ENCODE measurements at places on chromosomes 1 and 21.

DNA sequence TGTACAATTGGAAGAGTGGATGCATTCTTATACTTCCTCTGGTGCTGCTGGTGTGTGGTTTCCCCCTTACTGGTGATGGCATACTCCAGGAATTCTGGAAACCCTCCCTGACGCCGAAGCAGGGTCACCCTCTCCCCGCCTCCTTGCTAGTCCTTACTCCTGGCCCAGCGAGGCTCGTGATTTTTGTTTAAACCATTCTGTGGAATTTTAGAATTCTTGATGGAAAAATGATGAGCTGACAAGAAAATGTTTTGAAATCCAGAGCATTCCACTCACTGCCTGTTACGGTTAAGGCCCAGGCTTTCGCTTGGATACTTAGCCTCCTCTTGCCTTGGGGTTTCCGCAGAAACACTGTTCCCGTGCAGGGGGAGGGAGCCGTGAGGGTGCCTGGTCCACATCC is 41.1 kb downstream of the IL6R start:
- DNase-seq = no peak

DNA sequence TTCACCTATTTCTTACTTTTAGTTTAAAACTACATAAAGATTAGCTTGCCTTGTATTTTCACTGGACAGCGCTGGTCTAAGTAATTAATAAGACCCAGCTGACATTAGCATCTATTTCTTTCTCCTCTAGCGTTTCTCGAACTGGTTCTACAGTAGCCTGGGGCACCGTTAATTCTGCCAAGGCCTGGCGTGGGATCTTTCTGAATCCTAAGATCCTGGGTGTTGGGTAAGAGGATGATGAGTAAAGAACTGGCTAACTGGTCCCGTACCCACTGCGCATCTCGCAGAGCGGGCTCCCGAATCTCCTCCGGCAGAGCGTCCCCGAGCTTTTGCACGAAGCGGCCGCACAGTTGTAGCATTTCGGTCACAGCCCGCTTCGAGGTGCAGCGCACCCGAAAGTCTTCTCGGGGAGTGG is 309 bp downstream of the NSL1 start:
- DNase-seq = no peak

DNA sequence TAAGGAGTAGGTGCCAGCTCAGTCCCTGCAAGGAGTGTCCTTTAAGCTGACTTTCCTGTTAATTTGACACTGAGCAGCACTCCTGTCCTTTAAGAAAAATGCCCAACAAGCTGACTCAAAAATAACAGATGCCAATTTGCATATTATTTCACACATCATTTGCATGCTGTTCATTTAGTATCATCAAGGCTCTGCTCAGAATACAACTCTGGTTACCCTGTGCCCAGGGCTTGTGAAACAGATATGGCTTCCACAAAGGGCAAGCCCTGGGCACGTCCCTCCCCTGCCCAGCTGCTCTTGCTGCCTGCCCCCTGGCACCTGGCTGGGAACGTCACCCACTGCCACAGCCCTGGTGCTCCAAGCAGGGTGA is 10.3 kb downstream of the KCNN3 start:
- no peak for DNase-seq

DNA sequence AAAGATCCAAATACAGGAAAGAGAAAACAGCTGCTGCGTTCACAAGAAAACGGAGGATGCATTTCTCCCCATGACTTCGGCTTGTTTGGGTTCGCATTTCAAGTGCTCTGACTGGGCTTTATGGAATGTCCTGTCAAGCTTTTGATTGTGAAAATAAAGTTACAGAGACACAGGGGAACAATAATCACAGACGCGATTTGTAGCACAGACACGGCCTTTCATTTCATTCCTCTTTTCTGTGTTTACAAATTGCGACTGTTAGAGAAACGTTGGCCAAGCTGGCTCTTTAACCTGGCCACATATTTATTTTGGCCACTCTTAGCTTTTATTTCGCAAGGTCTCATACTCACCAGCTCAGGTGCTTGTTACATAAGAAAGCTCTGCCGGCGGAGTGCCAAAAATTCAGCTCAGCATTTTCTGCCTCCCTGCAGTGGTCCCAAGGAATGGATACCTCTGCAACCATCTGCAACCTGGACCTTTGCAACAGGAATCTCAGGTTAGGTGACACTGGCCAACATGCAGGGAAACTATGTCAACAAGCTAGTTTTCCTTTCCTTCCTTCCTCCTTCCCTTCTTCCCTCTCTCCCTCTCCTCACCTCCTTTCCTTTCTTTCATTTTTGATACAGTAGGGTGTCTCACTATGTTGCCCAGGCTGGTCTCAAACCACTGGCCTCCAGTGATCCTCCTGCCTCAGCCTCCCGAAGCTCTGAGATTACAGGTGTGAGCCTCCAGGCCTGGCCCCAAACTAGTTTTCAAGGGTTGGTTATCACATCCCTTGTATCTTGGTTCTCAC is 58.2 kb upstream of the SLC45A1 start:
- no peak for DNase-seq

DNA sequence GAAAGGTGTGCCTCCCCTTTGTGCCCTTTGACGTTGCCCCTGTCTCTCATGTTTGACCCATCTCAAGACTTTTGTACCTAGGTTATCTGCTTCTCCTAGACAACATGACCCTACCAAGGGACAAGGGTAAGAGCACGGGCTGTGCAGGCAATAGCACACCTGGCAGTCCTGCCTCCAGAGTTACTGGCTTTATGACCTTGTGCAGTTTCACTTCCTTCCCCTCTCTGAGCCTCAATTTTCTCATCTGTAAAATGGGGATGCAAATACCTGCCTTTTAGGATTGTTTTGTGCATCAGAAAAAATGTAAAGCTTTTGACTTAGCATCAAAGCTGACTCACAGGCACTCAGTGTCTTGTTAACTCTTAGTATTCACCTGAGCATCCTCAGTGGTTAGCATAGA is 36.4 kb downstream of the ELK4 start:
- no peak for DNase-seq

DNA sequence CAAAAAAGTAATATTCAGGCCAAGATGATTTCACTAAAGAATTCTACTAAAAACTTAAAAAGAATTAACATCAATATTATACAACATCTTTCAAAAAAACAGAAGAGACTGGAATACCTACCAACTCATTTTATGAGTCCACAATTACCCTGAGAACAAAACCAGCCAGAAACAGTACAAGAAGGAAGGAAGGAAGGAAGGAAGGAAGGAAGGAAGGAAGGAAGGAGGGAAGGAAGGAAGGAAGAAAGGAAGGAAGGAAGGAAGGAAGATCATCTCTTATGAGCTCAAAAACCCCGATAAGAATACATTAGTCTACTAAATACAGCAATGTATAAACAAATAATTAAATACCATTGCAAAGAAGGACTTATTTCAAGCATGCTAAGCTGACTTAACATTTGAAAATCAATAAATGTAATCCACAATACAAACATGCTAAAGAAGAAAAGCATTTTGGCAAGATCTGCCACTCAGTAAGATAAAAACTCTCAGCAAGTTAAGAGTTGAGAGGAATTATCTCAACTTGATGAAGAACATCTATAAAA is 149.9 kb upstream of the RGS18 start:
- DNase-seq = no peak

DNA sequence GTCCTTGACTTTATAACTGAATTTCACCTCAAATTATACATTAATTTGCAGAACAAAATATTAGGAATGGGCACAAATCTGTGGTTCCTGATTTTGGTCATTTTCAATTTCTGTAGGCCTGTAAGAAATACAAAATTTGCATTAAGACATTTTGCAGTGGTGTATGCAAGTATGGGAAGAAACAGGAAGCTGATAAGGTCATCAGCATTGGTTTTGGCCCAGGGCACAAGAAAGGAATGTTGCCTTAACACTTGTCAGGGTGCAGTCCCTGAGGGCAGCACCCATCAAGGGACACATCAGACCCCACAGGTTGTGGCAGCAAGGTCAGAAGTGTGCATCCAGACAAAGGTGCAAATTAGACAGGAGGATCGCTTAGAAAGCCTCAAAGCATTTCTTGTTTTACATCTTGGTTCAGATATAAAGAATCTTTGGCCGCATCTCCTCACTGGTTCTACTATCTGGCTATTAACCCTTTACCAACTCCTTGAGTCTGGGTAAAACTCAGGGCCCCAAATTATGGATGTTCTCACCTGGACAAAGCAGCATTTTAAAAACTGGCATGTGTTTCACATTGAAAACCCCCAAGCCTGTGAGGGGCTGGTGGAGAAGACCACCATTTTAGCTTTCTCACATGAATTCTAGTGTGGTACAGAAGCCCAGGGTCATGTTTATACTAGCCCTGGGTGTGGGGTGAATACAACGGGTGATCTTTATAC is 182.4 kb downstream of the CDC7 start:
- DNase-seq = no peak

DNA sequence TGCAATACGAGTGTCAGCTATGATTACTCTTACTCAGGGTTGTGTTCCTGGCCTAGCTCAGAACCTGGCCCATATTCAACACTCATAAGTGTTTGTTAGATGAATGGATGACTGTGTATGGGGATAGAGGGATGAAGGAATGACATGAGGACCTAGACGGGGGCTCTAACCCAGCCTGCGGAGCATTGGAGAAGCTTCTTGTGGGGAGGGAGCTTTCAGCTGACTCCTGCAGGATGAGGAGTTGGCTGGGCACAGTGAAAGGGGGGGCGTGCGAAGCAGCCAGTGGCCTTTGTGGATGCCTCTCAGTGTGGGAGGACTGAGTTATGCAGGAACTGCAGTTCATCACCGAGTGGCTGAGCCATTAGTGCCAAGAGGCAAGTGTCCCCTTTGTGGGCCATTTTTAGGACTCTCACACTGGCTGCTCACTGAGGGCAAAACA is 1.2 kb upstream of the EXTL1 start:
- DNase-seq = no peak

DNA sequence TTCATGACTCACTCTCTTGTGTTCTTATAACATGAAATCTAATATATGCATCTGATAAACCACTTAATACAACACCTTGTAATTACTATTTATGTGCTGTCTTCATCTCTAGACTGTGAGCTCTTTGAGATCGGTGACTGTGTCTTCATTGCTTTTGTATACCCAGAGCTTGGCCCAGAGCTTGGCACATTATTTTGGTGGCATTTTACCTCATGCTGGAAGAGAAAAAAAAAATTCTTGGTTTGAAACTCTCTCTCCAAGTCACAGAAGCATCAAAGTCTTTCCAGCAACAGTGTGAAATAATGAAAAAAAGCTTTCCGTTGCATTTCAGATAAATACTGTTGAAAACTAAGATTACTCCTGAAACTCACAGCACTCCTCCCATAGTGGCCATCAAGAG is 451.6 kb downstream of the NUF2 start:
- DNase-seq = no peak

- no peak for DNase-seq
These were observed 252.5 kb upstream of the C1orf105 start for GRCh38 chr1:172167796-172168596.

Measured in stimulated activated CD8-positive, alpha-beta memory T cell treated with anti-CD3 and anti-CD28 coated beads, Interleukin-7, amount 100 ng/mL, for 1 hour (primary cell).